ENCODE measurements at places on chromosomes 16 and 17. TPM values are rescaled to one million over a fixed set of nuclear protein-coding genes. Genes with fewer than 3 reads are reported as not detected.

JPH3 gene
- total RNA-seq = not detected

HYDIN gene
- 0.18 TPM for total RNA-seq

SNX20 gene
- total RNA-seq = not detected

TMEM114 gene
- total RNA-seq = not detected

TRAF4 gene
- total RNA-seq = 27.5 TPM

CCDC78 gene
- total RNA-seq = 0.56 TPM

ACAP1 gene
- 0.83 TPM for total RNA-seq

FOXN1 gene
- total RNA-seq = not detected

CHST5 gene
- not detected for total RNA-seq

SLC6A4 gene
- total RNA-seq = under 0.01 TPM

HOXB7 gene
- 3.3 TPM for total RNA-seq

C16orf54 gene
- total RNA-seq = not detected

ASIC2 gene
- under 0.01 TPM for total RNA-seq

DNAI2 gene
- total RNA-seq = not detected

TMEM235 gene
- not detected for total RNA-seq

LUC7L3 gene
- 17.7 TPM for total RNA-seq

CLEC3A gene
- total RNA-seq = not detected

RHBDL3 gene
- 0.18 TPM for total RNA-seq

NHERF2 gene
- 20.8 TPM for total RNA-seq

CEP295NL gene
- total RNA-seq = 0.72 TPM

RAB34 gene
- total RNA-seq = 351 TPM

CNGB1 gene
- total RNA-seq = not detected

GSG1L gene
- total RNA-seq = not detected

IGF2BP1 gene
- total RNA-seq = 11.9 TPM

BIRC5 gene
- 53.6 TPM for total RNA-seq

MRPS23 gene
- total RNA-seq = 41.7 TPM

BAIAP3 gene
- total RNA-seq = 0.56 TPM

SERPINF2 gene
- total RNA-seq = not detected

HCRT gene
- total RNA-seq = not detected

MYH13 gene
- not detected for total RNA-seq

CYTH1 gene
- total RNA-seq = 8.3 TPM

SLC13A2 gene
- total RNA-seq = not detected

SMIM36 gene
- total RNA-seq = not detected

CTF1 gene
- total RNA-seq = 0.56 TPM

ZKSCAN2 gene
- total RNA-seq = 4.7 TPM

KRT39 gene
- total RNA-seq = not detected

PROCA1 gene
- total RNA-seq = 0.36 TPM

AURKB gene
- 45.9 TPM for total RNA-seq

GGT6 gene
- not detected for total RNA-seq

SRL gene
- total RNA-seq = under 0.01 TPM

GRIN2A gene
- under 0.01 TPM for total RNA-seq

TNFRSF17 gene
- not detected for total RNA-seq

LPO gene
- not detected for total RNA-seq

KRTAP3-1 gene
- not detected for total RNA-seq

PIGQ gene
- 7.2 TPM for total RNA-seq

METRNL gene
- 21.4 TPM for total RNA-seq

ACSM3 gene
- total RNA-seq = 0.56 TPM

TGFB1I1 gene
- total RNA-seq = 30.0 TPM

SLX4 gene
- total RNA-seq = 1.3 TPM

HOXB9 gene
- under 0.01 TPM for total RNA-seq

CACNA1G gene
- under 0.01 TPM for total RNA-seq

TBC1D26 gene
- total RNA-seq = not detected

CD300LG gene
- total RNA-seq = not detected

IRF8 gene
- total RNA-seq = not detected

SAMD14 gene
- 1.4 TPM for total RNA-seq

PLA2G10 gene
- not detected for total RNA-seq

All from IMR-90 (cell line).